Skin of body (tissue), 3 donors: ENCODE measurements at places on chromosomes 12 and 14. TPM values are rescaled to one million over a fixed set of nuclear protein-coding genes. Genes with fewer than 3 reads are reported as not detected.

The CCDC196 gene
- total RNA-seq, result not detected

- no peak for DNase-seq
Observed at GRCh38 chr14:89848165-89848564, 106.4 kb downstream of the EFCAB11 start.

The TCL1B gene
- total RNA-seq, result not detected

DNA sequence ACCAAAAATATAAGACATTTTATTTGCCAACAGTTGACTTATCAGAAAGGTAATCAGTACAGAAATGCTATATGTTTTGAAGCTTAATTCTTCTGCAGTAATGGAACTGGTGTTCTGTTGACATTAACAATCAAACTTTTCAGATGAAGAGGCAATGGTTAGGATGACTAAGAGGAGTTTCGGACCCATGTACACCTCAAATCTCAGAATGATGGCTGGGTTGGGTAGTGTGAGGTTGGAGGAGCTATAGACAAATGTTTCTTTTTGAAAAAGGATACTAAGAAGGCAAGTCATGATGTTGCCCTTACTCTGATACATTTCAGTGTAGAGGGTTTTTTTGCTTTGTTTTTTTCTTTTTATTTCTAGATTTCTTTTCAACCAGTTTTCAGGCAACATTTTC lies 66.9 kb downstream of the KNTC1 start:
- no peak for DNase-seq

DNA sequence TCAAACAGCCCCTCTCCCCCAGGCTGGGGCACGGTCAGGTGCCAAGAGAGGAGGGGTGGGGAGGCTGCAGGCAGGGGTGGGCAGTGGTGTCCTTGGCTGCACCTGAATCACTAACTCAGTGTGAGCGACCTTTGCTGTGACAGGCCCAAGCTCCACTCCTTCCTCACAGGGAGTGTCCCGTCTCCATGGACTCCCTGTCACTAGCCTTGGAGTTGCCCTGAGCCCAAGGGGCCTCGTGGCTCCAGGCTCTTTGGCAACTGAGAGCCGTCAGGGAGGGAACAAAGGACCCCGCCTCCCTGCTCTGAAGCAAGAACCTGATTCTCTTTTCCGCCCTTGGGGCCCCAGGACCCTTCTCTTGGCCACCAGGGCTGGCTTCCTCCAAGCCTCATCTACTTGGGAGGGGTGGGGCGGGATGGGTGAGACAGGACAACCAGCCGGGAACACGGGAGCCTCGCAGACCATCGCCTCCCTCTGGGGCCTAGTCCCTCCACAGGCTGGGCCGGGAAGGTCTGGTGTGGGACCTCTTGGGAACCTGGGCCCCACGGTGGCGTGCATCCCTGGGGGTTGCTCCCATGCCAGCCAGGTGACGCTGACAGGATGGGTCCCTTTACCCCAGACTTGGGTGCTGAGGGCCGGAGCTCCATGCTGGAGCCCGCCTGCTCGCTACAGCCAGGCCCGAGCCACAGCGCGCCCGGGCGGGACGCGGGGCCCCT lies 935 bp upstream of the ADSS1 start:
- DNase-seq, result no peak

- no peak for DNase-seq
Observed at GRCh38 chr12:121894633-121895032, 6.0 kb downstream of the PSMD9 start.

- peak; percentile 100 for DNase-seq
Observed at GRCh38 chr12:122526683-122527477, at the start of the genes KNTC1 and RSRC2. Gene KNTC1, plus strand, starts transcription at chr12:122527249. Its CDS starts 2,815 bp downstream, at chr12:122530064. Gene RSRC2, minus strand, starts transcription at chr12:122526936. Its CDS starts 83 bp downstream, at chr12:122526853.

DNA sequence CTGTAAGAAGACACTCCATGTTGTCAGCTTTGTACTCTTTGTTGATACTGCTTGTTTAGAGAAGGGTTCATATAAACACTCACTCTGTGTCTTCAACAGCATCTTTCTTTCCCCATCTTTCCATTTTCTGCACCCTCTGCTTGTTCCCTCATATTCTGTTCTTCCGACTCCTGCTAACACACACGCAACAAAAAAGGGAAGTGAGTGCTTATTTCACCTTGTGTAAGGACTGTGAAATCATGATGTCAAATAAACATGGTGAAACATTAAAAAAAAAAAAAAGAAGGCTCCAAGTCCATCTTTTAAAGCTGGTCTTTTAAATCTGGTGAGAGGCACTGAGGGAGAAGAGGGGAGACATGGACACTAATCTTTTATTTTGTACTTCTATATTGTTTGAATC lies 145.4 kb downstream of the RPAP3 start:
- no peak for DNase-seq

The ADAM21 gene
- 0.10 TPM for total RNA-seq

DNA sequence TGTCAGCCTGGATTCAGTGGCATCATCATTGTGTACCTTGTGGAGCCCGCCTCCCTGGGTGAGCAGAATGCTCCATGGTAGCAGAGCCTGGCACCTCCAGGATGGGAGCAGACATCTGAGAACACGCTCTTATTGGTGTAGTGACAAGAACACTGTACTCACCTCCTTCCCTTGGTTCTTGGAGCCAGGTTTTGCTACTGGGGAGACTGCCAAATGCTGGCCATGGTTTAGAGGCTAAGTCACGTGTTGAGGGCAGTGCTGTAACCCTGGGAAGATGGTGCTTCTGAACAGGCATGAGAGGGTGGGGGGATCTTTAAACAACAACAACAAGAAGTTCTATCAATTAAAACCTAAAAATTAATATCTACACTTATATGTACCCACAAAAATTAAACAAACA lies 47.6 kb upstream of the ASPG start:
- DNase-seq, result no peak

DNA sequence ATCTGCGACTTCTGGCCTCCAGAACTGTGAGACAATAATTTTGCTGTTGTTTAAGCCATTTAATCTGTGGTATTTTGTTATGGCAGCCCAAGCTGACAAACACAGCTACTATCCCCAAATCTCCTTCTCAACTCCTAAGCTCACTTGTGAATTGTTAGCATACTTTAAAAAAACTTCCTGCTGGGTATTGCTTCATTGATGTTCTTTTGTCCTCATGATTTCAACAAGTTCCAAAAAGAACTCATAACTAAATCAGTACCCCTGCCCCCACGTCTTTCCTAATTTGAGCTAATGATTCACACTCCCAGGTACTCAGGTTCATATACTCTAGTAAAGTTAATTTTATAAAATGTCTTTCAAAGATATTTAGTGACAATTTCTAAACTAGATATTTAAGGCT lies 125.5 kb downstream of the MDGA2 start:
- no peak for DNase-seq

The MYH6 gene
- 0.30 TPM for total RNA-seq

GRCh38 chr12:116977465-116978380 lies 67.0 kb downstream of the FBXW8 start:
- no peak for DNase-seq

DNA sequence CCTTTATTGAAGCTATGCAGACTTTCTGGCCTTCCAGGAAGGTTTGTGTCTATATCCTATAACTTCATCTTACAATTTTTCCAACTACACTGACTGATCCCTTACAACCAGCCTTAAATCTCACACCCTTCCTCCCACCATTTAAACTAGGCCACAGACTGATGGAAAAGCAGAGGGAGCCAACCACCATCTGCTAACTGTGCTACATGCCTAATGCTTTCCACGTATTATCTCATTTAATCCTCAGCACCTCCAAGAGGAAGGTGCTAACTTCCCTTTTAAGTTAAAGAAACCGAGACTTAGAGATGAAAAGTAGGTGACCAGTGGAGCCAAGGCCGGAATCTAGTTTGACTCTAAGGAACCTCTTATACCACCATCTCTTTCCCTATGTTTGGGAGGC lies 22.7 kb upstream of the BLTP3B start:
- no peak for DNase-seq

- no peak for DNase-seq
Observed at GRCh38 chr14:81767266-81767995, 233.8 kb upstream of the SEL1L start.

- no peak for DNase-seq
Observed at GRCh38 chr12:76539727-76540126, 19.8 kb downstream of the OSBPL8 start.

DNA sequence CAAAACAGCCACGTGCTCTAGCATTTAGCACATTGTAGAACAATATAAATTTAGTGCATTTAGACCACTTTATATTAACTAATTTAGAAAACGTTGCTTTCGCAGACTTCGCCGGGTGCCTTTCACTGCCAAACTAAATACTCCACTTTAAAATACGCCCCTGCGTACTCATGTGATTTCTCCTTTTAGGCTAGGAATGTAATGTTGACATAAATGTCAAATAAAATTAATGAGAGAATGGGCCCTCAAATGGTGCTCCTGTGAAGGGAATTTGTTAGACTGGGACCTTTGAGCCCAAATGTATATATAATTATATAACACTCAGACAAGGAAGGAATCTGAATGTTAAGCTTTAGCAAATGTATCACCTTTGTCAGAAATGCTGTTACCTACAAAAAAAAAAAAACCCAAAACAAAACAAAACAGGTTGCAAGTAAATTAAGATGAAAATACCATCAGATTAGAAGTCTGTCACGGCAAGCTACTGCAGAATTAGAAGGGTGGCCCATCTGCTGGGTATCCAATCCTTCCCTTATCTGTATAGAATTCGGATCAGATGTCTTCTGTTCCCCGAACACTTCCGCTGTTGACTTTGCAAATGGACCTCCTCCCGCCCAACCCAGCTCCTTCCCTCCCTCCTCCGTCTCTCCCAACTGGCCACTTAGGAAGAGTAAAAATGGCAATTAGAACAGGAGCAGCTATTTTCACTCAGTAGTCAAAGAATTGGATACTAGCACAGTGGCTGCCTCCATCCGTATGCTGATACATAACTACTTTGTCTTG lies 159.3 kb upstream of the FOXN3 start:
- DNase-seq, result no peak

DNA sequence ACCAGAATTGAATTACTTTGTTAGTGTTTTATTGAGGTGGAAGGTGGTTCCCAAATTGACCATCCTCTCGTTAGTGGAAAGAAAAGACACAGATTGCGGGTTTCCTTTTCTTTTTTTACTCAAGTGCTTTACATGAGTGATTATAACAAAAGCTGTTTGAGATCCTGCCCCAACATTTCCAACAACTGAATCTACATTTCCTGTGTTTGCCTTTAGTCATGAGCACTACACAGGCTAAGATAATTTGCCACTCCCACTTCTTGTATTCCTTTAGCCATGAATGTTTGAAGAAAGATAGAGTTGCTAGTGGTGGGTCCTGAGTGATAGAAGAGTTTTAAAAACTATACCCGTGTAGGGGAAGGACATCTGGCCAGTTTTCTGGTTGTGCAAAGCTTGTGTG lies 16.0 kb downstream of the RERGL start:
- DNase-seq, result no peak

The TSPAN19 gene
- total RNA-seq, result not detected

GRCh38 chr12:118611295-118611694 lies 234.9 kb downstream of the SUDS3 start:
- DNase-seq, result no peak

The EIF2S3B gene
- total RNA-seq, result 0.99 TPM

DNA sequence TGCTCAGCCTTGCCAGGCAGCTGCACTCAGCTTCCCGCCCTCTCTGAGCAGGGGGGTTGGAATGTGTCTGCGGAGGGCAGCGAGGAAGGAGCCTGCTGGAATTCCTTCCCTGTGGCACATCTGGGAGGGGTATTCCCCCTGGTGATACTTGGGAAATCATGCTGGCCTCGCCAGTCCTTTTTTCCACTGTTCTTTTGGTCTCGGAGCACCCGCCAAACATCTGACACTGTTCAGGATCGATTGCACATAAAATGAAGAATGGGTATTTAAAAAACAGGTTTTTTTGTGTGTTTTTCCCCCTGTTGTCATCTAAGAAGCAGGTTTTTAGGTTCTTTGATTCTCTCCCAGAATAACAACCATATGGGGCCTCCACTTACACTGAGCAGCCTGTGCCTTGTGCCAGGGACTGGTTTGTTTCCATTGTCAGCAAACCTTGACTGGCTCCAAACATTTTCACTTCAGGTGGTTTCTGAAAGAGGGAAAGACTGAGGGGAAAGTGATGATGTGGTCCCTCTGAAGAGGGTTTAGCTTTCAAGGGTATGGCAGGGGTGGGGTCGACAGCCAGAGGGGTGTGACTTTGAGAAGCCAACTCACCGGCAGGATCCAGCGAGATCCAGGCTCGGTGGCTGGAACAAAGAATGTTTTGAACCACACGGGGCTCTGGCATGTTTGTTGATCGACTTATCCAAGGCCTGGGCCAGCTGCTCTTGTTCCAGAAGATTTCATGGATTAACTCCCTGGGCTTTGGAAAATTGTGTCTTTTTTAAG lies 215.1 kb downstream of the CACNA1C start:
- DNase-seq, result no peak

- peak; percentile 68 for DNase-seq
Observed at GRCh38 chr12:47377414-47378221, 297.9 kb upstream of the AMIGO2 start.

The FERMT2 gene
- 95.0 TPM for total RNA-seq
